ENCODE measurements at places on chromosomes 4 and X.
A peak's percentile ranks its signal among the peaks of the same experiment; 100 is the strongest.

DNA sequence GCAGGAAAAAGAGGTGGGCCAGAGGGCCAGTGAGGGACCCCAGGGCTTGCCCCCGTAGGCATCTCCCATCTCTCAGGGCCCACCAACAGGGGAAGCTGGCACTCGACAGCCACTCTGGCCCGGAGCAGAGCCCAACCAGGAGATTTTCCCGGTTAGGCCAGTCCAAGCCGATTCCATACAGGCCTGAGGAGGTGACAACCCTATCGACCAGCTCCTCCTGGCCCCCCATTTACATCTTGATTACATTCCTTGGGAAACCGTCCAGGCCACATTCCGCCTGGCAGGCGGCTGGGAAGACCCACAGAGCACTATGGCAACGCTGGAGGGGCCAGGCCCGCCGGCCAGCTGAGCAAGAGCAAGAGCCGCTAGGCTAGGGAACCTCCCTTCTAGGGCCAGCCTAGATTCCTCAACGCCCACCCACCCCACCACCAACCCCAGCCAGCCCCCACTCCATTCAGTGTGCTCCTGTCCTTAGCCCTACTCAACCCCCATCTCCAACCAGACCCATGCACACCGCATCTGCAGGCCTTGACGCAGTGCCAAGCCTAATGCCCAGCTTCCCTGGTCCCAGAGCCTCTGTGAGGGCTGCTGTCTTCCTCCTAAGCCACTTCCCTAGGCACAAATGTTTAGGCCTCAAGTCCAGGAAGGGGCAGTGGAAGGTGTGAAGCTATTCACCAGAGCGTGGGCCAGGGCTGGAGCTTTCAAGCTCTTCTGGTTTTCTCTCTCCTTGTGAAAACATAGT is 161.2 kb downstream of the EFNB1 start:
- peak; percentile 61 for DNase-seq

DNA sequence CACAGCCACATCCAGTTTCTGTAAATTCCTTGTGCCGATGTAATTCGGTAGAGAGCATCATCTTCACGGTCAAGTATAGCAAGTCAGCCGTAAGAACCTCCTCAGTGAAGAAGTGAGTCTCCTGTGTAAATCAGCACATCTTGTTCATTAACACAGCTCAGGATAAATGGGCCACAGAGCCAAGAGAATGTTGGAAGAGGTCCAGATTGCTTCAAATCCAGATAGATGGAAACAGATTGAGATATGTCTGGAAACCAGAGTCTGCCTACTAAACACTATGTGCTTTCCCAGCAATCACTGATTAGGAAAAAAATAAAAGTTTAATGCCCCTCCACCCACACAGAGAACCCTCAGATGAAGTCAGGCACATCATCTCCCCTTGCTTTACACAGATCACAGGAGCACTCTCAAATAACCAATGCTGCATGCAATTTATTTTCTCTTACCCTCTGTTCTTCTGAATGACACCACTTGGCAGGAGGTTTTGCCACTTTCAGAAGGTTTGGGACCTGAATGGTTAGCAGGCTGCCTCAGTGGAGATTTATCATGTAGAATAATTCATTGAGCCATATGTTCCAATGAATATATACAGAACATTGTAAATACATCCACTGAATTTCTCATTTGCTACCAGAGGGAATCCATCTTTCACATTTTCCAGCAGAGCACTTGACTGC is 357.7 kb downstream of the C4orf33 start:
- DNase-seq = no peak

DNA sequence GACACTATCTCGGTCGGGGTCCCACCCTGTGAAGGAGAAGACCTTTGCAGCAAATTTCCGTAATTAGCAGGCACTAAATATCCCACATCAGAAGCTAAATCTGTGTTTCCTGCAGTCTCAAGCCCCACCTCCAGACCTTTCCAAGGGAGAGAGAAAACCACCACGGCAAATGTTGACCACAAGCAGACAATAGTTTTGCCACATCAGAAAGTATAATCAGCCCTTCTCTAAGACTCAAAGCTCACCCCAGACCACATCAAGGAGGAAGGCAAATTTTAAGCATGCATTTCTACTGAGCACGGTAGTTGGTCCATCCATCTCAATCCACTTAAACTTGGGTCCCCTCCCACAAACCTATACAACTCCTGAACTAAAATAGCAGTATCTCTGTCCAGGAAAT is 398.5 kb downstream of the GPM6A start:
- no peak for DNase-seq

GRCh38 chrX:43968359-43968781 is 4.8 kb downstream of the NDP start:
- DNase-seq = no peak

- no peak for DNase-seq
Measured at GRCh38 chr4:101415962-101416361, 68.6 kb upstream of the PPP3CA start.

GRCh38 chrX:107768051-107768450 is 7.5 kb downstream of the TSC22D3 start:
- DNase-seq = no peak

DNA sequence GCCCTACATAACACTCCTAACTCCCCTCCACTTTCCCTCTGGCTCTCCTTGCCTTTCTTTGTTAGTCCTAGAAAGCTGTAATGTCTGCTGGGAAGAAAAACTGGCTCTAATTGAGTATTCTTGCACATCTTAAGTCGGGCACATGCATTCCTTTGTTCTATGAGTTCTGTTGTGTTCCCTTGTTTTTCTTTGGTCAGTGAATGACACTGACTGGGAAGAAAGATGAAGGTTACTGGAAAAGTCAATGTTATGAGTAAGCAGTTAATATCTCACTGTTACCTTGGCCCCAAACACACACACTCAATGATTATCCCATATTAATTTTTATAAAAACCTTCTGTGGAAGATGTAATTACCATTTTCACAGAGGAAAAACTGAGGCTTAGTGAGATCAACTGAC is 215.9 kb downstream of the SOWAHB start:
- no peak for DNase-seq

DNA sequence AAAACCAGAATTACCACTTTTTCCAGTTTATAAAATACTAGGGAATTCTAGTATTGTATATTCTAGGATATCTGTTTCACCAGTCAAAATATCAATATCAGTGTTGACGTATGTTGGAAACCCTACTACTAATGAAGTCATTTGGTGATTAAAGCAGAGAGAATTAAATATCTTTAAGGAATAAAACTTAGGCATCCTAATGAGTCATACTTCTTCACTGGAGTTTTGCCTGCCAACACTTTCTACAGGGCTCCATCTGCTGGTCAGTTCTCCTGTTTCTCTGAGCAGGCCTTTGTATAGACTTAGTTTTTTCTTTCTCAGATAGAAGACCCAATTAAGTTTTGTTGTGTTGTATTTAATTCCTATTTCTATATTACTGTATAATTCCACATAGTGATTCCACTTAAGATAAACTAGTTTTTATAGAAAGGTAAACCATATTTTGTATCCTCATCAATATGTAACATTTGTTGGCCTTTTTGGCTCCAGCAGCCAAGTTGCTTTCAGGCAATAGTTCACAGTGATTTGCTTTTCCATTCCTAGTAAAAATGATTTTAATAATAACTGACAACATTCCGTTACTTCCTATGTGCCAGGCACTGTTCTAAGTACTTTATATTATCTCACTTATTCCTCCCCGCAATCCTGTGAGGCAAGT is 3.5 kb downstream of the AP1AR start:
- peak; percentile 65 for DNase-seq

DNA sequence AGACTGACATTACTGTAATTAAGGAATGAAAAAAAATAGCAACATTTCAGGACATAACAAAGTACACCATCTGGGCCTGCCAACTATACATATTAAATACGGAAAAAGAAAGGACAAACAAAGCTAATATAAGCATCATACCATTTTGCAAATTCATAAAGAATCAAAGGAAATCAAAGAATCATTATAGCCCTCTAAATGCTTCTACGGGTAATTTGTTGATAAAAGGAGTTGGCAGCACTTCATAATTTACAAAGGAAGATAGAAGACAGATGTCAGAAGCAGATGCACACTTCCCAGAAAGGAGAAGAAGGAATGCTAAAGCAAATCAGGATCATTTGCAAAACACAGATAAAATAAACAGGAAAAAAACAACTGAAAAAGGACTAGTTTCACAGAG is 1757.3 kb downstream of the PCDH7 start:
- DNase-seq = no peak

Data from BE2C (cell line).